ENCODE measurements at places on chromosomes 7 and 10.

DNA sequence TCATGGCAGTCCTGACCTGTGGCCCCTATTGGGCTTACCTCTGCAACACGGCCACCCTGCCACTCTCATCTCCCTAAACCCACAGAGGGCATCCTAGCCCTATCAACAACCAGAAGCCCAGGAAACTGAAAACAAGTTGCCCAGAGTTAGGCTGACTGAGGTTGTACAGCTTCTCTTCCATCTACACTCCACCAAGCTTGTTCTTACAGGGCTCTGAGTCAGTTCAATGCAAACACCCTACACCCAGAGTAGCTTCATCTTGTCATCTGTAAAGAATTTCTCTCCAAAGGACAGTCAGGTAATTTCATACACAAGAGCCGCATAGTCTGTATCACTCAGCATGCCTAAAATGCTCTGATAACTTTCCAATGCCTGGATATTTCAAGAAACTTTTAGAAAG lies 175.4 kb downstream of the ARID5B start:
- no peak for DNase-seq

DNA sequence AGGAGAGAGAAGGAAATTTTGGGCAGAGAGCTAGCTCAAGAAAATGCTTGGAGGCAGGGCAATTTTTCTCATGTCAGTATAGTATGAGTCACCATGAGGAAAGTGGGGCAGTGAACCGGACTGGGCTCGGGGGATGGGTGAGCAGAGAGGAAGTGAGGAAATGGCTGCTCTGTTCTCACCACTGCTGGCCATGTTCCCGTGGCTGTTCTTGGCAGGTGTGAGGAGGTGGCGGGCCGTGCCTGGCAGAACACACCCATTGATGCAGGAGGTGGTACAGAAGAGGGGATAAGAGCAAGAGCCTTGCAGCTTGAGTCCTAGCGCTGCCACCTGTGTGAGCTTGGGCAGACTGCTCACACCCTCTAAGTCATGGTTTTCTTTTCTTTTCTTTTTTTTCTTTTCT lies 304.4 kb upstream of the LYZL1 start:
- no peak for DNase-seq

DNA sequence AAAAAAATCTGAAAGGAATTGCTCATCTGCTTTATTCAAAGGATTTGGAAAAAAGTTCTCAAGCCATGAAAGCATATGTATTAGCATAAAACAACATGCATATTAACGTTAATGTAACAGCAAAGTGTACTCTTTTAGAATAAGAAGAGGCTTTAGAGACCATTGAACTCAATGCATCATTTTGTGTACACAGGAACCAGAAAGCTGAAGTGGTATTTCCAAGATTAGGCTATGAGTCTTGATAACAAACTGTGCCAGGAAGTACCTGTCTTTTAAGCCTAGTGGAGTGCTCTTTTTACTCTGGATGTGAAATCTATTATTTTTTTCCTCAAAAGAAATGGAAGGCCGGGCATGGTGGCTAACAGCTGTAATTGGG lies 164.2 kb downstream of the THSD7A start:
- no peak for DNase-seq

- DNase-seq = no peak
Measured at GRCh38 chr7:73612598-73613269, 11.6 kb downstream of the MLXIPL start.

DNA sequence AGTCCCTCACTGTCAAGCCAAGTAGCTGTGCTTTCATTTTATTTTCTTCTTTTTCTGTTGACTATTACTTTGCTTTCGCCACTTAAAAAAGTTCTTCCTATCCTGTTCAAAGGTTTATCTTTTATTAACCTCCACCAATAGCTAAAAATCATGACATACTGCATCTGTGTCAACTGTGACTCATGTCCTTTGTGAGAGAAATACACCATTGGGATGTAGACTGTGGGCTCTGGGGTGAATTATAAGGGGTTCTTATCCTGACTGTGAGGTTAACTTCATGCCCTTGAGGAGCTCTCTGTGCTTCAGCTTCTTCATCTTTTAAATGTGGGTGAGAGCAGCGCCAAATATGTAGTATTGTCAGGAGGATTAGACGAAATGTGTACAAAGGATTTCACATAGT lies 71.9 kb upstream of the ANKRD30A start:
- DNase-seq = no peak

DNA sequence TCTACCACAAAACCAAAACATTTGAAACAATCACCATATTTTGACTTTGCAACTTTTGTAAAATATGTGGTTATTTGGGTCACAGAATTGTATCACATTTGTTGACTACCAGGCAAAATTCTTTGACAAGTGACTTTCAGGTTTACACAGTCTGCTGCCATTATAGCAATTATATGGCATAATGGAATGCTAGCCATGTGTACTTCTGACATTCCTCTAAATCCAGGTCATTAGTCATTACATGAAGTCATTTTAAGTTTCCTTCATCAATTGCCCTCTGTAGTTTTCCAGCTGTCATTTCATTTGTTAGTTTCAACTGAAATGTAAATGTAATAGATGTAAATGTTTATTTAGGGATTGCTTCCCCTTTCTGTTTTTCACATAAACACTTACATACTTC lies 137.5 kb downstream of the IMMP2L start:
- no peak for DNase-seq

- no peak for DNase-seq
Measured at GRCh38 chr7:55521917-55522902, 50.1 kb downstream of the VOPP1 start.

- DNase-seq = no peak
Measured at GRCh38 chr7:25527665-25528170, 299.4 kb upstream of the NPVF start.

DNA sequence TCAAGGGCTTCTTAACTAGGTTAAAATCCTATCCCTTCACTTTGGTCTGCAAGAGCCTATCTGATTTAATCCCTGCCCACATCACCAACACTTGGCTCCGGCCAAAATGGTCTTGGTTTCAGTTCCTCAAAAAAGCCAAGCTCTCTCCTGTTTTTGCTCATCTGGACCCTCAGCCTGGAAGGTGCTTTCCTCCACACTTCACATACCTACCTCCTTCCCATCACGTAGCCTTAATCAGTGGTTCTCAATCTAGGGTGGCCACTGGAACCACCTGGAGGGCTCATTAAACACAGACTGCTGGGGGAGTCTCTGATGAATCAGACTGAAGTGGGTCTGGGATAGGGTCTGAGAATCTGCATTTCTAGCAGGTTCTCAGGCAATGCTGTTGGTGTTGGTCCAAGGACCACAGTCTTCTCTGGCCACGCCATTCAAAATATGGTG lies 227.0 kb upstream of the AOAH start:
- DNase-seq = no peak

DNA sequence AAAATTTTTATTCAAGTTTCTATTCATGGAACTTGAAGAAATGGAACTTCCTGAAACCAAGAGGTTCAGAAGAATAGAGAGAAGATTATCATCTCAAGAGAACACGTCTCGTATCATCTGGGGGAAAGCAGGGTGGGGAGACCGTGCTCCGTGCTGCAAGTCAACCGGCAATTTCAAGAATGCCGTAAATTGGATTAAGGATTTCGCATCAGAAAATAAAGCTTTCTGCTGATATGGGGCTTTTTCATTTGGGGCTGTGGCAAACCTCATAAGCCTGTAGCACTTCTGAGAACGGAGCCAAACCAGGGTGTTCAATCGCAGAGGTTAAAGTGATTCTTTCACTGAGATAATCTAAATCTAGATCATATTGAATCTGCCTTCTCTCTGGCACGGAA lies 150.1 kb upstream of the NPS start:
- no peak for DNase-seq

- no peak for DNase-seq
Measured at GRCh38 chr10:125547010-125547650, 135.8 kb downstream of the TEX36 start.

DNA sequence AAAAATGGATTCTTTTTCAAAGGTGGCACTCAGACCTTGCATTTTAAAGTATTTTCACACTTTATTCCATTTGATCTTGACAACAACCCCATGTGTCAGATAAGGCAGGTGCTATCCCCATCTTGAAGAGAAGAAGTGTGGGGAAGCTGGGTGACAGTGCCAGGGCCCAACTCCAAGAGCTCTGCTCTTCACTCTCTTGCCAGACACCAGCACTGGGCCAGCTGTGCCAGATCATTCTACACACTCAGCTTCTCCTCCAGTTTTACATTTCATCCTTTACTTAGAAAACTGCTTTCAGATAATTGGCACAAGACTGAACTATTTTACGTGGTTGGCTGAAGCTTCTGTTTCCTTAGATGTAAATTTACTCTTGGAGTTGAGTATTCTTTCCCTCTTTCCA lies 64.4 kb downstream of the ENO4 start:
- no peak for DNase-seq

- no peak for DNase-seq
Measured at GRCh38 chr10:1476455-1476803, 260.9 kb downstream of the ADARB2 start.

GRCh38 chr7:157228864-157229422 lies 90.2 kb downstream of the UBE3C start:
- DNase-seq = no peak

GRCh38 chr7:39985398-39985918 lies 35.4 kb downstream of the CDK13 start:
- no peak for DNase-seq

GRCh38 chr7:36215457-36215765 lies 62.4 kb downstream of the EEPD1 start:
- no peak for DNase-seq

GRCh38 chr7:153454306-153454705 lies 597.9 kb upstream of the DPP6 start:
- DNase-seq = no peak

DNA sequence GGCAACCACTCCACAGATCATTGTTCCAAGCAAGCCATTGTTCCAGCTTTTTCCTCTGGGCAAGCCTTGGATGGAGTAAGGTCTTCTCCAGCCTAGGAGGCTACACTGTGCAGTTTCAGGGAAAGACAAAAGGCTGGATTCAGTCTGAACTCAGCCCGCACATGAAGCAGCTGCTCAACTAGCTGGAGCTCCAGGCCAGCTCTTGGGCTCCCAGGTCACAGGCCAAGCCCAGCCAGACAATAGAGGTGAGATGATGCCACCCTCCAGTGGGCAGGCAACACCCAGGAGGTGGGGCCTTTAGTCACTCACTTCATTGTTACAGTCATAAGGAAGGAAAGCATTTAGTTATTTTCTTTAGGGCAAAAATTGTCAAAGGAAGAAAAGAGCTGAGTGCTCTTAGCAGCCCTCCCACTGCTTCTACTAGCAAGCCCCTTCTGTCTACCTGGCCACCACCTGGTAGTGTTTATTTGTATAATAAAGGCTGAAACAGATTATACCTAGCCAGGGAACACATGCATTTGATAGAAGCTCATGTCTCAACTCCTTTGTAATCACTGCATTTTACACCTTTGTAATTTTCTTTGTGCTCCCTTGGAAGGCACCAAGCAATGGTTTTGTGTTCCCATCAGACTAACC lies 253.4 kb downstream of the WDR11 start:
- DNase-seq = no peak

DNA sequence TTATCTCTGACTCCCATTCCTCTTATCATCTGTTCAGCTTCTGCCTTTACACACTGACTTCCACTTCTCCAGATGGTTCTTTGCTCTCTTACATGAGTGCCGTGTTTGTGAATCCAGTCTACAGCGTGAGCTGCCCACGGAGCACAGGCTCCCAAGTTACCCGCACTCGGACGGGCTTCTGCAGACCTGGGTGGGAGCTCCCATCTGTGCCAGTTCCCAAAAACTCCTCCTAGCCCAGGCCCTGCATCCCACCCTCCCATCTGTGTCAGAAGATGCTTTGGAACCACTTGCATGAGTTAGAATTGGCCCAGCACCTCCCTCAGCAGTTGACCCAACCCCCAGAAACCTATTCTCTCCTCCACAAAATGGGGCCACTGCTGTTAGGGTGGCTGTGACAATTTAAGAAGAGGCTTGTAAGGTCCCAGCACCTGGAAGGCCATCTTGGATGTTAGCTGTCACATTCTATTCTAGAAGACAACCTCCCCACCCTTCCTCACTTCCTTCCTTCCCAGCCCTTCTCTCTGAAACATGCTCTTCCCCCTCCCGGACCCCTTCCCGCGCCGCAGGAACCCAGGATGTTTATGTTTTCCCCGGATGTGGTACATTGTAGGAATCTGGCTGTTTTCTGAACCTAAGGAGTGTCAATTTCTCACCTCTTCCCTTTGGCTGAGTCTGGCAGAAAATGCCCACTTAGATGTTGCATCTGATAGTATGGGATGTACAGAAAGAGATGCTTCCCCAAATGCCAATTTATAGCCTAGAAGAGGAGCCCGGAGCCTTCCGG lies 79.2 kb downstream of the CCDC3 start:
- no peak for DNase-seq

GRCh38 chr7:92297736-92298135 lies 52.0 kb downstream of the ANKIB1 start:
- no peak for DNase-seq

DNA sequence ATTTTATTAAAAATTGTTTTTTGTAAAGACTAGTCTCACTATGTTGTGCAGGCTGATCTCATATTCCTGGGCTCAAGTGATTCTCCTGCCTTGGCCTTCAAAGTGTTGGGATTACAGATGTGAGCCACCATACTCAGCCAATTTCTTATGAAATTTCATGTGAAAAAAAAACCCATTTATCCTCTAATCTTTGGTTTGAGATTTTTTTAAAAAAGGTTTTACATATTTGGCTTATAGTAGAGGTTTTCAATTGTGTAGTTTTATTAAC lies 35.5 kb upstream of the ZNF32 start:
- DNase-seq = no peak

- DNase-seq = no peak
Measured at GRCh38 chr10:50882540-50882983, 2.9 kb downstream of the A1CF start.

GRCh38 chr7:42743077-42743858 lies 168.6 kb downstream of the C7orf25 start:
- no peak for DNase-seq

- no peak for DNase-seq
Measured at GRCh38 chr10:69363666-69364065, 53.1 kb downstream of the TACR2 start.

DNA sequence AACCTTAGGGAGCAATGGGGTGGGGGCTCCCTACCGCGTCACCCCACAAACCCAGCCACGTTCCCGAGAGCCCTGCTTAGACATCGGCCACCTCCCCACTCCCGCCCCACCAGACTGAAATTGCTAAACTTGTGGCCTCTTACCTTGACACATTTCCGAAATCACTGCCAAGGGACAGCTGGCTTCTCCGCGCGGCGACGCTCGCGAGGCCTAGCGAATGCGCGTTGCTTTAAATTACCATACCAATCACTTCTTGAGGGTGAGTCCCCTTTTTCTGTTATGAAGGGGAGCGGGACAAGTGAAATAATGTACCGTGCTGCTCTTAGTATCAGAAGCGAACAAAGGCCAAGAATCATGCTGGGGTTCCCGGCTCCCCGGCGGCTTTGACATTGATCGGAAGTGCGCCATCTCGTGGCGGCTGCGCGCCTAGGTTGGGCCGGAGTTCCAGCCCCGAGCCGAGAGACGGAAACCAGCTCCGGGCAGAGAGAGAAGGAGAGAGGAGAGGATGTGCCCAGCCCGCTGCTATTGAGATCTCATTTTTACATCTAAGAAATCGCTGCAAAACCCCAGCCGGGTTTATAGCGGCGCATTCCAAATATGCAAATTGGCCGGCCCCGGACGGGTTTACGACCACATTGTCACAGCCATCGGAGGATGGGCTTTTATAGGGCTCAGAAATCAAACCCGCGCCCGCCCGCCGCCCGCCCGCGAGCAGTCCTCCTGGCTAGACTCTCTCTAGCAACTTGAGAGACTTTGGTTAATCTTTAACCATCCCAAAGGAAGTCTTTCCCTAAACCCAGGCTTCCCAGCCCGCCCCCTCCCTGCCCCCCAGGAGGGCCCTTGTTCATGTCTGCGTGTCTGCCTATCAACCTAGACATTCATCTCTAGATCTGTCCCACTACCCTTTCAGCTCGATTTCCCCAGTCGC lies 5.3 kb downstream of the HOXA11 start:
- peak; percentile 45 for DNase-seq

- DNase-seq = no peak
Measured at GRCh38 chr10:26863351-26864076, 2.8 kb upstream of the ABI1 start.
